ENCODE measurements at places on chromosomes 4 and X.

DNA sequence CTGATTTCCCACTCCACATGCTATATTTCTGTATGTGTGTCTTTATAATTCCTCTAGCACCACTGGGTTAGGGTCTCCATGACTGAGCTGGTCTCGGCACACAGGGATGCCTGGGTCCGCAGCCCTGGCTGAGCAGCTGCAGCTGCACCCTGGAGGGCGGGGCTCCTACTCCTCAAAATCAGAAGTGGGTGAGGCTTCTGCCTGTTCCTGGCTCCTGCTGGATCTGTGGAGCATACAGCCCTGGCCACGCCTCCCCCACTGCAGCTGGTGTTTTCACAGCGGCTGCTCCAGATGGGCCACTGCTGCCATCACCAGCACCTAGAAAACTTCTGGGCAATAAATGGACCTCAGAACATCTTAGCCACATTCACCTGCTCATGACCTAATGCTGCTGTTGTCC lies 30.9 kb downstream of the SPCS3 start:
- no peak for DNase-seq

DNA sequence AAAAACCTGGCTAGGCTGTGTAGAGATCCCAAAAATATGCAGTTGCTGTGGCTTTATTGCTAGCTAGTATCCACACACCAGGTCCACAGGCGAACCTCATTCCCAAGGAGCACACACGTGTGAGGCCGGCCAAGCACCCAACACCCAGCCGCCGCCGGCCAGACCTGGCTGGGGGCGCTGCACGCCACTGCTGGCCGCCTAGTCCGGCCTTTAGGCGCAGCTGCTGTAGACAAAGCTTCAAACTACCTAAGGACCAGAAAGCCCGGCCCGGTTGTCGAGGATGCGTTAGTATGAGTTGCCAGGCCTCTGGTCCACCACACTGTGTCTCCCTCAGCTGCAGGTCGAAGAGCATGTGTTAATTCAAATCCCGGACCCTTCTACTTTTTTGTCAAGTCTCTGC lies 3.1 kb downstream of the POU3F4 start:
- no peak for DNase-seq

DNA sequence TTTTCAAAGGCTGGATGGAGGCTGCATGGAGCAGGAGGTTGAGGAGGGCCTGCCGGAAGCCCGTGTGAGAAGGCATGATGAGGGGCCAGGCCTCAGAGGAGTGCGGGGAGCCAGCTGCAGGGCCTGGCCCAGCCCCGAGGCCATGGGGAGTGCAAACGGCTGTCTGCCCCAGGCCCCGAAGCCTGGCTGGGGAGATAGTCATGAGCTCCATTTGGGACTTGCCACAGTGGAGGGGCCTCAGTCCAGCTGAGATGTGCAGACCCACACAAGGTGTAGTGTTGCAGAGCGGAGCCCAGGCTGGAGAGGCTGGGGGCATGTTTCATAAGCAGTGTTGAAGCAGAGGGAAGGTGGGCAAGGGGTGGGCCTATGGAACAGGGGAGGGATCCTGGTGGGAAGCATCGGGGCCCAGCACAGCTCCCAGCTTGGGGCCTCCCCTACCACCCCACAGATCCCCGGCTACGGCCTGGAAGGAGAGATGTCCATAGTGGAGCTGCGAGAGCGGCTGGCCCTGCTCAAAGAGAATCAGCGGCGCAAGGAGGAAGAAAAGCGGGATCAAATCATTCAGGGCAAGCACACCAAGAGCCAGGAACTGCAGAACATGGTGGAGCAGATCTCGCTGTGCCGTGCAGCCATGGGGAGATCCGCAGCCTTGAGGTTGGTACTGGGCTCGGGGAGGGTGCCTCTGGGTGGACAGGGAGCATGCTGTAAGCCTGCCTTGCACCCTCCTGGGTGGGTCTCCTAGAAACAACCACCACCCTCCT lies 9.1 kb upstream of the RNF4 start:
- no peak for DNase-seq

- DNase-seq, result no peak
Observed at GRCh38 chr4:60562334-60562733, 637.8 kb upstream of the ADGRL3 start.

DNA sequence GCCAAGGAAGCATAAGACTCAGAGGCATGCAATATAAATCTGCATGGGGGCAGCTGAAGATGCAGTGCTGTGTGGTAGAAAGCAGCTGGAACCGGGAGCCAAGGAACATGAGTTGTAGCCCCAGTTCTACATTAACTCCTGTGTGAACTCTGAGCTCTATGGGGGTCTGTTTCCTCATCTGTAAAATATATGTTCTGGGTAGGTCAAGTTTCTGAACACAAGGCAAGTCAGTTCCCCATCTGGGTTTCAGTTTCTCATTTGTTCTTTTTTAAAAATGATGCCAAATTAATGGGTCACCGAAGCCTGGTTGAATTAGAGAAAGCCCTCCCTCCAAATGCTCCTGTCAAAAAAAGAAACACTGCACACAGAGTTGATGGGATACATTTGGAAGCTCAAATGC lies 24.0 kb downstream of the UNC5C start:
- no peak for DNase-seq

GRCh38 chr4:153798420-153798819 lies 9.5 kb upstream of the SFRP2 start:
- DNase-seq, result no peak

- no peak for DNase-seq
Observed at GRCh38 chr4:61583696-61584095, 383.6 kb downstream of the ADGRL3 start.

GRCh38 chrX:74523870-74524735 lies 90.3 kb downstream of the RLIM start:
- DNase-seq, result no peak

DNA sequence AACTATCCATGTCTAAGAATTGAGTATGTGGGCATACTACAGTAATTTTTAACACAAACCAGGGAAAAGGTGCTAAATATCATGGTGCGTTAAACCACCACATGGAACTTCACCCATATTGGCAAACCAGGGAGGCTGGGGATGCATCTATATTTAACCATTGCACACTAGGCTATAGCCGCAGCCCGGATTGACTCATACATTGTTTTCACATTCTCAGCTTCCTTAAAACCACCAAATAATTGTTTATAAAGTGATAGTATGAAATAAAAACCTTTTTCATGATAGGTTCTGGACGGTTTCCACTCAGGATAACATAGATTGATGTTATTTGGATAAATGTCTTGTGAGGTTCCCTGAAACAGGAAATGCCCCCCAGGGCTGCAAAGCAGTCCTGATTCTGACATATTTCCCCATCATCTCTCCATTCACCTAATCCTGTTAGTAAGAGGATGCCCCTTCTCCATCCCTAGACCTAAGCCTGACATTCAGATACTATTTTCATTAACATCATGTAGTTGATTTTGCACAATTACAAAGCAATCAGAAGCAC lies 7.9 kb downstream of the COL25A1 start:
- no peak for DNase-seq

DNA sequence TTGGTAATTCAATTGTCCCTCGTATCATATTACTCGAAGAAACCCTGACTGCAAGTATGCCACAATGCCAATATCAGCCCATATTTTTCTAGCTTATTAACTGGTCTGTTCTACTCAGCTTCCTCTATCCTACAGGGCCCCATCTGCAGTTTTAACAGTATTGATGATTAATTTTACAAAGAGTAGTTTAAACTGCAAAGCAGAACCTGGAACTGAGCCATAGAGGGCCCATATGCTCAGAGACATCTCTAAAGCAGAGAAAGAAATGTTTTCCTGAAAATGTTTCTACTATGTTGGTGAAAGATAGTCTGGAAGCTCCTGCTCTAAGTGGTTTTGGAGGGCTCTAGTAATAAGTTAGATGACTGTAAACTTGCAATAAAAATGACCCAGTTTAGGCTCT lies 259.4 kb upstream of the CENPE start:
- no peak for DNase-seq

GRCh38 chr4:106987311-106987710 lies 48.8 kb downstream of the DKK2 start:
- no peak for DNase-seq
